D721Med (cell line): ENCODE measurements at places on chromosomes 12 and 14.
A peak's percentile ranks its signal among the peaks of the same experiment; 100 is the strongest.

DNA sequence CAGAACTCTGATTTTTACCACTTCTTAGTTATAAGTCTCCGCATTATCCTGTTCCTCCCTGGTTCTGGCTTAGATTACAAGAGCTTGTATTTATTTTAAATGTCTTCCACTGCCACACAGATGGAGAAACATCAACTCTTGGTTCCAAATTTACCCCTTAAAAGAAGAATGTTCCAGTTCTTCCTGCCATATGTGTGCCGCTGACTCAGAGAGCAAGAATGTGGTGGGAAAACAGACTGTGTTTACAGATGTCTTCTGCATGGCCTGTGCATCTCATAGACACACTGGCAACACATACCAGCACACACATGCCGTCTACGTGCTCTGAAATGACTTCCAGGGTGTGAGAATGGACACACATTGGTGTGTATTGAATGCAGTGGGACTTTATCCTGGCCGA is 383.0 kb downstream of the LRIG3 start:
- no peak for DNase-seq

- no peak for DNase-seq
Observed at GRCh38 chr14:41872931-41873685, 266.4 kb downstream of the LRFN5 start.

GRCh38 chr14:101185073-101185835 is 281.7 kb upstream of the RTL1 start:
- no peak for DNase-seq

- DNase-seq = no peak
Observed at GRCh38 chr12:115570069-115570777, 707.3 kb downstream of the MED13L start.

DNA sequence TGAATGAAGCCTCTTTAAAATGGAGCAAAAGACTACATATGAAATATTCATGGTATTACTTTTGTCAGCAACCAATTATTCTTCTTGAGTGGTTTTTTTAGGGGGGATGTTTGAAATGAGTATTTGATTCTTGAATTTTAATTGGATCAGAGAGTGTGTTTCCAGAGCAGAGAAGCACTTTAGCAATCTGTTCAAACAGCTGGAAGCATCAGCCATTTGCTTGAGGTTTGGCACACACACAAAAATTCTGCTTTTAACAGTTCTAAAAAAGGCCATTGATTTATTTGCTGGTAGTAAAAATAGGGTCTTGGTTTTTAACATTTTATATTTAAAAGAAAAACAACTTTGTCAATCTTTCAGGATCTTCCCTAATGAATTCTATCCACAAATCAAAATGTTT is 292.7 kb downstream of the LRFN5 start:
- DNase-seq = no peak

DNA sequence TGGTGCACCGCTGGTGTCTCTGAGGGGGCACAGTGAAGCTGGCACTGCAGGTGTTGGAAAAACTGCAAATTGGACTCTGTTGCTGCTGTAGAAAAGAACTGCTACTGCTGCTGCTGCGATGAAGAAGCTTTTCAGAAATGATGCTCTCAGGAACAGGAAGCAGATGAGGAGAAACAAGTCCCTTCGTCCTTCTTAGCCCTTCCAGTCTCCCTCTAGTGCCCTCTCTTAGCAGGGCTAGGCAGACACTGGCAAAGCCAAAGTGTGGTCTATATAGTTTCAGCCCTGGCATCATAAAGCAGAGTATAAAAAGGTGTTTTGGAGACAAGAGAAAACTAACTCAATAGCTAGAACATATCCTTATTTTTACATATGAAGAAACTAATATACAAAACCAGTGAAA is 174.5 kb downstream of the MYRFL start:
- DNase-seq = no peak

- DNase-seq = no peak
Observed at GRCh38 chr14:95440496-95440895, 76.0 kb downstream of the SYNE3 start.

DNA sequence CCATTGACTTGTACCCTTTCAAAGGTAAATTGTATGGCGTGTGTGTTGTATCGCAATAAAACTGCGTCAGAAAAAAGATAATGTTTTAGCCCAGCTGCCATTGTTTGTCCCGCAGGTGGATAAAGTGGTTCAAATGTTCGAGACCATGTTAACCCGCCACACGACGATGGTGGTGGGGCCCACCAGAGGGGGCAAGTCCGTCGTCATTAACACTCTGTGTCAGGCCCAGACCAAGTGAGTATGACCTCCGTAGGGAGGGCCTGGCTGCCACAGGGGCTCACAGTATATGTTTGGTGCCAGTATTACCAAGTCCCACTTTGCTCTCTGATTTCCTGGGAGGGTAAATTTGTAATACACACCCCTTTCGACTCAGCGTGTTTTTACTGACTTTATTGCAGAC is 96.9 kb downstream of the DNAH10 start:
- no peak for DNase-seq

DNA sequence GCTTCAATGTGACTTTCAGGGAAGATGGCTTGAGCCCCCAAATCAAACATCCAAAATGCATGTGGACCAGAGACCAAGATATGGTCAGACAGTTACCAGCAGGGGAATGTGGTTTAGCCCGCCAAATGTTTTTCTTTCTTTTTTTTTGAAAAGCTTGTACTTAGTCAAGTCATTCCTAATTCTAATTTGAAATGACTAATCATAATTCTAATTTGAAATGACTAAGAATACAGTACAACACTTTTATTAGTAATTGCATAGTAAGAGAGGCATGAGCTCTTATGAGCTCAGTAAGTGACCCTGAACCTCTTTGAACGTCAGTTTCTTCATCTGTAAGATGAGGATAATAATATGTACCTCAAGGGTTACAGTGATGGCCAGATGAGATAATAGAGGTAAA is 72.4 kb downstream of the HECTD4 start:
- DNase-seq = no peak

DNA sequence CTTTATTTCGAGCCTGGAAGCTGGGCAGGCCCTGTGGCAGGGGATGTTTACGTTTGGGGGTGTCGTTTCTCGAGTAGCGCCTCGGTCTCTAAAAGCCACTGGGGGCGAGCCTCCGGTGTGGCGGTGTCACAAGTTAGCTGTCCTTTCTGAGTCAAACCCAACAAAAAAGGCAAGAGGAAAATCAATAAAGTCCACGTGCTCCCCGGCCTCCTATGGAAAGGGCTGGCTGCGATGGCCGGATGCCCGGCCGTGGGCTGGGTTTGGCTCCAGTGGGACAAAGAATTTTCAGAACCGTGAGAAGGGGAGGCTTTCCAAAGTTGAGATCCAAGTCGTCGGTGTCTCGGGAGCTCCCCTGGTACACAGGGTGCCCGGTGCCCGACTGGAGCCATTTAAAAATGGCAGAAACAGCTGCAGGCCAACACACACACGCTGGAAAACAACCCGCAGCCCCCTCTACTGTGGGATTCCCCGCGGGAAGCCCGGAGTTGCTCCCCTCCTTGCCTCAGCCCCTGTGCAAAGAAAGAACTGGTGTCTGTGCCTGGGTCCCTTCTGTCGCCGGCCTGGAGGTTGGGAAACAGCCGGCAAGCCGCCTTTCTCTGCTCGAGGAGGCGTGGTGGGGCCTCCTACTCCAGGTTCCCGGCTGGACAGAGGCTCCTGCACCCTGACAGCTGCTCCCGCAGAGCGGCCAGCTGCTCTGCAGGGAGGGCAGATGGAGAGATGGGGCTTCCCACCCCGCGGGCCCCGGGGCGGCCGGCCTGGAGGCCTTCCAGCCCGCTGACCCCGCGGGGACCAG is 1.9 kb downstream of the BCL7A start:
- peak; percentile 54 for DNase-seq

DNA sequence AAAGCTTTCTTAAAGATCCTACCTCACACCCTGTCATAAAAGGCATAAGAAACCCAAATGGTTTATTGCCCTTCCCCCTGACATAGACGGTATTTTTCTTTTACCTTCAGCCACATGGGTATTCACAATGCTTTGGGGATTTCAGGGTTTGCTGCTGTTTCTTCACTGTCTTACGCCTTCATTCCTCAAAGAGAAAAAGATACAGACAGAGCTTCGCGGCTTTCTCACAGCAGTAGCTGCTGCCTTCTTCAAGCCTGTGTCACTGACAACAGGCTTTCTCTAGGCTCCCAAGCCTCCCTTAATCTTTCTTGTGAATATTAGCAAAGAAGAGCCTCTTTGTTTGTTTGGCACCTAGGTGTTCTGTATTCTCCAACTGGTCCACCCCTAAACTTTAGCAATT is 197.4 kb upstream of the ARID2 start:
- DNase-seq = no peak

DNA sequence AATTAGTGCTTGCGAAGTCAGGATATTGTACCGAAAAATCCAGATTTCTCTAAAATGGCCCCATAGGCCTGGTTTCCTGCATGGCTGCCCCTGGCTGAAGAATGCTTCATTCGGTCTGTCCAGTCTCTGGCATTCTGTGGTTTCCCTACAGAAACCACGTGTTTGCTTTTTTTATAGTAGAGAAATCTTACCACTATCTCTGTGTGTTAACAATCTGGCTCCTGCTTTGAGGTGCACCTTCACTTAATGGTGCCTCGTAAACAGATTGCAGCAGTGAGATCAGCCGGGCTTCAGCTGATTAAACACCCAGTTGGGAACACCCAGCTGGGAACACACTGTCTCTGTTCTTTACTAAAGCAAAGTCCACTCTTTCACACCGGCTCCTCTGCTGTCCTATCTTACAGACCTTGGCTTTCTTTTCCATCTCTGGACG is 6.7 kb upstream of the DNAAF2 start:
- DNase-seq = no peak

DNA sequence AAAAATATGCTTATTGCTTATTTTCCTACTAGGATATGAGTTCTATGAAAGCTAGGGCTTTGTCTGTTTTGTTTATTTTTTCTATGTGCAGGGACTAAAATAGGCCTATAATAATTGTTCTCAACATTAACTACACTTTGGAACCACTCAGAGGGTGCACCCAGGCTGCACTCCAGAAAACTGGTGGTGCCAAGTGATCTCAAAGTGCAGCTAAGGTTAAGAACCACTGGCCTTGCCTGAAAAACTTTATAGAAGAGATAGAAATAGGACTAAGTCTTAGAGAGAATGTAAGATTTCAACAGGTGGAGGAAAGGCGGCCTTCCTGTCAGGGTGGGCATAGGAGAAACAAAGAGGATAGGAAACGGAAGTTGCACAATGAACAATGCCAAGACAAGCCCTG is 37.7 kb upstream of the NR1H4 start:
- DNase-seq = no peak

- DNase-seq = no peak
Observed at GRCh38 chr14:58815794-58816193, 178.0 kb downstream of the DACT1 start.

- DNase-seq = no peak
Observed at GRCh38 chr12:82015623-82016347, 256.6 kb upstream of the PPFIA2 start.

DNA sequence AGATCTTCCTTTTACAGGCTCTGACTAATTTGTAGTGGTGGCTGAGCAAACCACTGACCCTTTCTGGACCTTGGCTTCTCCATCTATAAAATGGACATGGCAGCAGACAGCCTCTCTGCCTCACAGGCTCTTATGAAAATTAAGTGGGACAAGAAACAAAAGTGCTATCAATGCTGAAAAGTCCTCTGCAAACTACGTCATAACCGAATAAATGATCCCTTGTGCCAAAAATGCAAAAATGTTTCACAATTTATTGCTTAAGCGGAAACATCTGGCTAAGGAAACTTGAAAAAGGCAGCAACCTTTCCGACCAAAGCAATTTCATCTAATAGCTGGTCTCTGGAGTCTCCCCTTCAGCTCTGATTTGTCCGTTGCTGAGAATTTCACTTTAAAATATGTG is 108.5 kb upstream of the PLXNC1 start:
- no peak for DNase-seq

GRCh38 chr12:4203772-4204376 is 69.7 kb upstream of the CCND2 start:
- no peak for DNase-seq

- no peak for DNase-seq
Observed at GRCh38 chr12:20808521-20808920, 2.0 kb upstream of the SLCO1B3 start.

GRCh38 chr14:103155010-103155409 is 31.7 kb downstream of the TNFAIP2 start:
- DNase-seq = no peak

- no peak for DNase-seq
Observed at GRCh38 chr14:94411638-94412037, 23.2 kb upstream of the SERPINA1 start.
